Effector CD8-positive, alpha-beta T cell (primary cell): ENCODE measurements at places on chromosomes 7 and 10.

DNA sequence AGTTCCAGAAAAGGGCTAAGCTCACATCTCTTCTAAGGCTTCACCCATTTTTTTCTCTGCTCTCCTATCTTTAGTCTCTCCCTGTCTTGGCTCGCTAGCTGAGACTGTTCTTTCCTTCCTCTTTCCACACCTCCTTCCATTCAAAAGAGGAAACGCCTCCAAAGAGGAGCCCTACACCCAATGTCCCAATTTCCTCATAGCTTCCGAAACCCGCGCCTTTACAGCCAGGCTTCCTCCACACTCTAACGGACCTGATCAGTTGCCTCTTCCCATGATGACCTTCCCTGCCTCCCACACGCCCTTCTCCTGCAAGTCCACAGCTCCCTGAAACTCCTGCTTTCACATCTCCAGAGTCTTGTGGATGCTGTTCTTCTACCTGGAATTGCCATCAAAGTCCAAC, 71.7 kb downstream of the COBL start:
- no peak for DNase-seq

GRCh38 chr7:106071999-106072714, 40.0 kb downstream of the SYPL1 start:
- DNase-seq = no peak

DNA sequence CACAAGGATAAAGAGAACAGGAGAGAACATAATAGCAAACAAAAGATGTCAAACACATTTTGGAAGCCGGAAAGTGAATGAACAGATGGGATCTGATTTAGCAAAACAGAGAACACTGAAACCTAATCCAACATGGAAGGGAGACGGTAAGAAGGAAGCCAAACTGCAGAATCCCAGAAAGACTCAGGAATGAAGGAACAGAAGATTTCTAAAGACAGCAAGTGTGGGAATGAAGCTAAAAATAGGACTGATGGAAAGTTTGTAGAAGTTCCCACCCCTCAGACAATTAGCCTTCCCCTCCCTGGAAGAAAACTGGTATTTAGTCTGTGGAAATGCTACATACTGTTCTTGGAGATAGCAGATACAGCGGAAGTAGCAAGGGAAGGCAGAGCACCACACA, 40.8 kb downstream of the SLC16A12 start:
- no peak for DNase-seq

- DNase-seq = no peak
Observed at GRCh38 chr7:14687777-14688176, 214.8 kb downstream of the DGKB start.

DNA sequence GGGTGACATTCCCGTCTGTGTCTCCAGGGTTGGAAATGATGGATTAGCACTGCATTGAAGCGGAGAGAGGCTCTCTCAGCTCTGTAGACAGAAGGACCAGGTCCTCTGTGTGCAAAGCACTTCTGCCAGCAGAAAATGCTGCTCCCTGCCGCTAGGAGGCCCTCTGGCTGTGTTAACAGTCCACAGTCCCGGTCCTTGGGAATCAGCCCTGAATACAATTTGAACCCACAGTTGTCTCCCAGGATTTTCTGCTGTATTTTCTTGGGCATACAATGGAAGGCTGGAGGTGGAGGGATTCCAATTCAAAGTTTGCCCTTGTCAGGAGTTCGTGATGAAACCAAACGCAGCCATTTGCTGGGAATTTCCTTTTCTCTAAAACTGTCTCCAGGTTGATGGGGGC, 205.2 kb downstream of the GLRX3 start:
- no peak for DNase-seq

GRCh38 chr10:91389636-91390512, 20.3 kb upstream of the HECTD2 start:
- no peak for DNase-seq

- DNase-seq = no peak
Observed at GRCh38 chr7:55550010-55550663, 22.2 kb downstream of the VOPP1 start.

- peak; percentile 44 for DNase-seq
Observed at GRCh38 chr10:114541081-114541796, 116.8 kb downstream of the ABLIM1 start.

- no peak for DNase-seq
Observed at GRCh38 chr7:29132980-29133379, 13.4 kb downstream of the CPVL start.

DNA sequence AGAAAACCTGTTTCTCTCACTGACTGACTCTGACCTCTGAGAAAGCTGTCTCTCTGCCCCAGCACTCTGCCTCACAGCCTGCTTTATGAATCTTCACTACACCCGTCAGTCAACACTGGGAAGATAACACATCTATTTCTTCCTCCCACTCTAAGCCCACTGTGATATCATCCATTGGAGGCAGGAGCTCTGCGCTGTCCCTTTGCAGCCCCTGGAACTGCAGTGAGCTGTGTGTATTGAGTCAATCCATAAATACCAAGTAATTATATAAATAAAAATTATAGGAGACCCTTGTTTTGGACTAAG, 17.2 kb upstream of the FXYD4 start:
- DNase-seq = no peak

- DNase-seq = no peak
Observed at GRCh38 chr10:48603421-48604038, 1.3 kb downstream of the ARHGAP22 start.

DNA sequence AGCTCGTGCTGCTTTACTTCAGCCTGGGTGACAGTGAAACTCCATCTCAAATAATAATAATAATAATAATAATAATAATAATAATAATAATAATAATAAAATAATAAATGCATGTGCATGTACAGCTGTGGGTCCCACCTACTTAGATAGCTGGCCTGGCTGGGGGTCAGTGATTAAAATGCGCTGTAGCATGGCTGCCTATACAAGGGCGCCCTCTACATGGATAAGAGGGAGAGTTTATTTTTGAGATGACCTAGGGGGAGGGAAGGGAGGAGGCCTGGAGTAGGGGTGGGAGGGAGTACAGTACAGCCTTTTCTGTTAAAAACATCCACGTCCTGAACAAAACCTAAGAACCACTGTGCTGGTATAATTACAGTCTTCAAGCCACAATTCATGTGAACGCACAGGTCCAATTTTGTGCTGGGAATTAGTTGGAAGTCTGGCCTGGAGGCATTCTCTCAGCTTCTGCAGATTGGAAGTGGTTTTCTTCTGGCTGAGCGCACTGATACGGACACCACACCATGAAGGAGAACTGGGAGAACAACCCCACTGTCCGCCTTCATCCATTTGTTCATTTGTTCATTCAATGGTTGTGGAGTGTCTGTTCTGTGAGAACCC, 146.5 kb downstream of the TMEM178B start:
- no peak for DNase-seq

GRCh38 chr10:113411456-113411855, 141.4 kb upstream of the HABP2 start:
- DNase-seq = no peak

DNA sequence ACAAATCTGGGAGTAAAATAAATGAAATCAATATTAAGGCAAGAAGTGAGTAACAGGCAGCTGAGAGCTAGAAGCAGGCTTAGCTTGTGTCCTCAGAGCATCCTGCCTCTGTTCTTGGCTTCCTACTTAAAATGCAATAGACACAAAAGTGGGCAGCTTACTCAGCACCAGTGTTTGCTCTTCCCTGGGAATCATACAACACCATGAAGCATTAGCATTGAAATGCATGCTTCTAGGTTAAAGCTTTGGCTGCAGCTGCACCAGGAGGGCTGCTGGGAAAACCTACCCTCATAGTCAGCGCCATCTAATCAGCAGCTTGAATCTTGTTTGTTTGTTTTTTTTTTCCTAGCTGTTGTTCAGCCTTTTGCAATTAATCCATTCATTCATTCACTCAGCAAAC, 104.2 kb upstream of the VWC2 start:
- no peak for DNase-seq

DNA sequence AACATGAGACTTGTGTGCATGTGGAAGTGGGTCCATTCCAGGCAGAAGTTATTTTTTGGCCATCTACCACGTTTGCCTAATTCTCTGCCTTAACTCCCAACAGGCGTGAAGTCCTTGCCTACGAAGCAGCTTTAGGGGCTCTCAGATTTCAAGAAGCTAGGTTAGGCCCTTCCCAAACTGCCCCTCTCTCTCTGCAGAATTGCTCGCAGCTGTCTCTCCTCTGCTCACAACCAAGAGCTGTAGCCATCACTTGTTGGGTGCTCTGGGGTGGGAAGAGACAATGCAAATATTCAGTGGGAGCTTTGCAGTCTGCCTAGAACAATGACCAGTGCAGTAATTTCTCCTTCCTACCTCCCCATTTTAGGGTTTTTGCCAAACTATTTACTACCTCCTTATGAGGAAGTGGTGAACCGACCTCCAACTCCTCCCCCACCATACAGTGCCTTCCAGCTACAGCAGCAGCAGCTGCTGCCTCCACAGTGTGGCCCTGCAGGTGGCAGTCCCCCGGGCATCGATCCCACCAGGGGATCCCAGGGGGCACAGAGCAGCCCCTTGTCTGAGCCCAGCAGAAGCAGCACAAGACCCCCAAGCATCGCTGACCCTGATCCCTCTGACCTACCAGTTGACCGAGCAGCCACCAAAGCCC, 24.9 kb downstream of the CYP17A1 start:
- no peak for DNase-seq

- no peak for DNase-seq
Observed at GRCh38 chr7:151470711-151471110, 30.8 kb upstream of the CRYGN start.

DNA sequence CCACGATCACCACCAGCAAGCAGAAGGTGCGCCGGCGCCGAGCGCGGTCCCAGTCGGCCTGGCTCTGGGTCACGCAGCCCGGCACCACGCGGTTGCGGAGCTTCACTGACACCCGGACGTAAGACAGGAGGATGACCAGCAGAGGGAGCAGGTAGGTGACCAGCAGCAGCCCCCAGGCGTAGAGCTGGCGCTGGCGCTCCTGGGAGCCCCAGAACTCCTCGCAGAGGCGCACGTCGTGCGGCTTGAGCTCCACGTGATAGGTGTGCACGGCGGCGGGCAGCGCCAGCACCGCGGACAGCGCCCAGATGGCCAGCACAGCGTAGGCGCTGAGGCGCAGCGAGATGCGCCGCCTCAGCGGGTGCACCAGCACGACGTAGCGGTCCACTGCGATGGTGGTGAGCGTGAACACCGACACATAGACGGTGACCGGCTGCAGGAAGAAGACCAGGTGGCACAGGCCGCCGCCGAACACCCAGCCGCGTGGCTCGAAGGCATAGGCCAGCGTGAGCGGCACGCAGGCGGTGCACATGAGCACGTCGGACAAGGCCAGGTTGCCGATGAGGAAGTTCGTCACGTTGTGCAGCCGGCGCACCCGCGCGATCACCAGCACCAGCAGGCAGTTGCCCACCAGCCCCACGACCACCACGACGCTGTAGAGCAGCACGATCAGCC, 920 bp downstream of the PRLHR start:
- DNase-seq = peak; percentile 6

GRCh38 chr7:22433710-22434460, 66.1 kb downstream of the STEAP1B start:
- no peak for DNase-seq

GRCh38 chr10:63702092-63702491, 180.9 kb downstream of the REEP3 start:
- DNase-seq = no peak

DNA sequence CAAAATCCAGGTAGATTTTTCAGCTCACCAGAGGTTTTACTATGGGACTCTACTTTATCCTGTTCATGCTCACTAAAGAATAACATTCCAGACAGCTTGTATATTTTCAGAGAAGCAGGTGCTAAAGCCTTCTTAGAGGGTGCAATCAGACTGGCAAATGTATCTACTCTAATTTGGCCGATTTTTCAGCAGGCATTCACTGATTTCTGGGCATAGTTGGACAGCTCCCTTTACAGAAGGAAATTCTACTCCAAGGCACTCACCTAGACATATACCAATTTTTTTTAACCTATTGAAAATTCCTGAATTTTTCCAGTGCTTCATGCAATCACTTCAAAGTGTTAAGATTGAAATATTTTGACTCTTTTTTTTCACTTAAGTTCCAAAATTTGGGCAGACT, 3.8 kb upstream of the CNTNAP2 start:
- DNase-seq = no peak

DNA sequence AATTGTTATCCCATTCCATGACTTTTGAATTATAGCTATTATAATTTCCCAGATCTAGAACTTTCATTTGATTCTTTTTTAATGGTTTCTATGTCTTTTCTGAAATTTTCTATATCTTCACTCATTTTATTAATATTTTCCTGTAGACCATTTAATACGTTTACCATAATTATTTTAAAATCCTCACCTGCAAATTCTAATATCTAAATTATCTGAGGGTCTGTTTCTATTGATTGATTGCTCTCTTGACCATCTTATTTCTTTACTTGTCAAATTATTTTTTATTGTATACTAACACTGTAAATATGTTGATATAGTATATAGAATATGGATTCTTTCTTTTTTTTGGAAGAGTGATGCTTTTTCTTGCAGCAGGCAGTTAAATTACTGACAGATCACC, 229.3 kb upstream of the CTBP2 start:
- DNase-seq = no peak

DNA sequence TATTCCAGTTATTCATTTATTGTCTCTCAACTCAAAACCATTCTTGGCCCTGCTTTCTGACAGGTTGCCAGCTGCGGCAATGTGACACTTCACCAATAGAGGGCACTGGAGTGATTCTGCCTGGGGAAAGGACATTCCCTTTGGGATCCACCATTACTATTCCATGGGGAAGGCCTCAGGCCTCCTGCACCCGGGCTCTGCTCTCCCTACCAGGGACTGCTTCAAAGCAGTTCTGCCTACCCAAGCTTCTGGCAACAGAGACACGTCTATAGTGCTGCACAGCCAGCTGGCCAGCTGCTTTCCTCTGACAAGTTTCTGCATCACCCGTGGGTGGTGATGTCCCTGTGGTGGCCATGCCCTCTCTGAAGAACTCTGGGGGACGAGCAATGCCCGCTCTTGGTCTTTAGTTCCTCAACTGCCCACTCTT, 163.8 kb downstream of the ELMO1 start:
- DNase-seq = peak; percentile 2

DNA sequence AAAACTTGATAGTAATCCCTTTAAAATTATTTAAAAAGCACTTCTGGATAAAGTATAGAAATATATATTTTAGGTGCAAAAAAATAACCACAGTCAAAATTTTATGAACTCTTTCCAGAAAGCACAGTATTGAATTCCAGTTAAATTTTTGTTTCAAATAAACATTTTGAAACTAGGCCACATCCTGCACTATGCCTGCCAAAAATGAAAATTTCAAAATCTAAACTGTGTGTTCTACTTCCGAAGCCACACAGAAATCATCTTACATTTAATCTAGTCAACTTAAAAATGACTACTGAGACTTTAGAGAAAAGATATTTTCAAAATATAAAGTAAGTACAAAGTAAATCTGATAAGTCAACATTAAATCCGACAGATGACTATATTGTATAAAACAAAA, 50.0 kb downstream of the MAGI2 start:
- no peak for DNase-seq
